ENCODE measurements at places on chromosomes 6 and 20.

DNA sequence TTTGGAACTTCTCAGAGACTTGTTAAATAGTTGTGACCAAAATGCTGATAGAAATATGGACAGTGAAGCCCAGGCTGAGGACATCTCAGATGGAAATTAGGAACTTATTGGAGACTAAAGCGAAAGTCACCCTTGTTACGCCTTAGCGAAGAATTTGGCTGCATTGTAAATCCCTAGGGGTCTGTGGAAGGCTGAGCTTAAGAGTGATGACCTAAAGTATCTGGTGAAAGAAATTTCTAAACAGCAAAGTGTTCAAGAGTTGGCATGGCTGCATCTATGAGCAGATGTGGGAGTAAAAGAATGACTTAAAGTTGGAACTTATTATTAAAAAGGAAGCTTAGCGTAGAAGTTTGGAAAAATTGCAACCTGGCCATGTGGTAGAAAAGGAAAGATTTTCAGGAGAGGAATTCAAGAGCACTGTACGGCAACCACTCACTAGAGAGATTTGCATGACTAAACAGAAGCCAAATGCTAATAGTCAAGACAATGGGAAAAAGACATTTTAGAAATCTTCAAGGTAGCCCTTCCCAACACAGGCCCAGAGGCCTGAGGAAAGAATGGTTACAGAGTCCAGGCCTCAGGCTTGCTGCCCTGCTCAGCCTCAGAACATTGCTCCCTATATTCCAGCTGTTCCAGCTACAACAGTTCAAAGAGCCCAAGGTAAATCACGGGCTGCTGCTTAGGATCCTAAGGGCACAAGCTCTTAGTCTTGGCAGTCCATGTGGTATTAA is 61.6 kb upstream of the TNFRSF21 start:
- DNase-seq = no peak

- no peak for DNase-seq
These were observed 8.8 kb upstream of the BTN3A3 start for GRCh38 chr6:26431258-26432172.

DNA sequence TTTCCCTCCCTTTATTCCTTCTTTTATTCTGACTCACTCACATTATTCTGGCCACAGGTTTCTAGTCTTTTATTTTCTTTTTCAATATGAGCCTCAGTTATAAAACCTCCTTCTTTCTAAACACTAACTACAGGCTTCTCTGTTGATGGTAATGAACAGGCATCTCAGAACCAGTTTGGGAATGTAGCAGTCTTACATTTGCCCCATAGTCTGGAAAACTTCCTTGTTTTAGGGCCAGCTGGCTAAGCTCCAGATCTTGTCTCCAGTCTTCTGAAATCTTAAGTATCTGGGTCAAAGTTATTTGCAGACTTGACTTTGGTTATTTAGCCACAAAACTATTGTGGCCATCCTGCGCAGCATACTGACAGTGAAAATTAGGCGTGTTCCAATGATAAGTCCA is 97.0 kb upstream of the MAN1A1 start:
- no peak for DNase-seq

- DNase-seq = no peak
These were observed 57.1 kb upstream of the RBM24 start for GRCh38 chr6:17224056-17224455.

- no peak for DNase-seq
These were observed 105.4 kb downstream of the NCOA3 start for GRCh38 chr20:47606983-47607613.

GRCh38 chr20:41571006-41571405 is 47.2 kb downstream of the CHD6 start:
- DNase-seq = no peak

- no peak for DNase-seq
These were observed 6.9 kb upstream of the RPS6KA2 start for GRCh38 chr6:166633732-166634535.

- no peak for DNase-seq
These were observed 27.4 kb upstream of the SIM1 start for GRCh38 chr6:100491952-100492670.

GRCh38 chr20:36308353-36308752 is 2.2 kb downstream of the DLGAP4 start:
- no peak for DNase-seq

DNA sequence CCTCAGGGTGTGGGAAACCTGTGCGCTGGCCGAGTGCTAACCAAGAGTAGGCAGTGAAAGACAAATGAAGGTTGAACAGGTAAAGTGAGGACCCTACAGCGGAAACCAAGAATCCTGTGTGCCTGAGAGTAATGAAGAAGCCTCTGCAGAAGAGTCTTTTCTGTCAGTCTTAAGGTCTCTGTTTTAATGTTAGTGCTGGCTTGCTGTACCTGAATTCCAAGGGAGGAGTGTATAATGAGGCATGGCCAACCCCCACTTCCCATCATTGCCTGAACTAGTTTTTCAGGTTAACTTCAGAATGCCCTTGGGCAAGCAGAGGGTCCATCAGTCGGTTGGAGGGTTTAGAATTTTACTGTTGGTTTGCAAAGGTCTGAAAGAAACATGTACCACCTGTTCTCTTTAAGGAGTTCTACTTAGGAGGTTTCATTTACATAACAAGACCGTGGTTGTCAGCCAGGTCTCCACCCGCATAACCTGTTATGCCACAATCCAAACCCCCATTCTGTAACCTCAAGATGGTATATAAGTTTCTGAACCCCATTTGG is 589 bp upstream of the PDCD2 start:
- DNase-seq = peak; percentile 15

GRCh38 chr6:138655828-138656227 is 117.7 kb upstream of the CCDC28A start:
- no peak for DNase-seq

DNA sequence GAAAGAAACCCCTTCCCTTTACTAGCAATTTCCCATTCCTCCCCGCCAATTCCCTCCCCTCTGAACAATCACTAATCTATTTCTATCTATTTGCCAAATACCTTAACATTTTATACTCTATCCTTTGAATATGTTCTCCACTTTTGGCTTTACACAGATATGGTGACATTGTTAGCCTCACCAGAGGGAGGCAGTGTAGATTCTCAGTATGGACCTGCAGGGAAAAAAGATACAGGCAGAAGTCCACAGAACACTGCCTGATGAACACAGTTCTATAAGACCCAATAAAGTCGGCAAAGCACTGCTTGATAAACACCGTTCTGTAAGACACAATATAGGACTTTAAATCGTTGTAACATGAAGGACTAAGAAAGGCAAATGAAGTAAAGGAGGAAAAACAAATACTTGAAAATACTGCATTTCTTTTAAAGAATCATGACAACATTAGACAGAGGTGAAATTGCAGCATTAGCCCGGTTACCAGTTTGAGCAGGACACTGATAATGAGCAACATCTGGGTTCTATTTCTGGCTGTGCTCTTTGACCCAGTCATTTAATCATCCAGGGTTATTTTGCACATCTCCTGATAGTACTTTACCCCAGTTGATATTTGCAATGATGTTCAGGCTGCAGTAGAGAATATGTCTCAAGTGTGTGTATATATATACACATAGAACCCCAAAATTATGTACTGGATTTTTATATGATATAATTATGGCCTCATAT is 296.8 kb downstream of the UTRN start:
- DNase-seq = peak; percentile 13

GRCh38 chr6:39361657-39362486 is 39.4 kb upstream of the KCNK16 start:
- DNase-seq = peak; percentile 83

DNA sequence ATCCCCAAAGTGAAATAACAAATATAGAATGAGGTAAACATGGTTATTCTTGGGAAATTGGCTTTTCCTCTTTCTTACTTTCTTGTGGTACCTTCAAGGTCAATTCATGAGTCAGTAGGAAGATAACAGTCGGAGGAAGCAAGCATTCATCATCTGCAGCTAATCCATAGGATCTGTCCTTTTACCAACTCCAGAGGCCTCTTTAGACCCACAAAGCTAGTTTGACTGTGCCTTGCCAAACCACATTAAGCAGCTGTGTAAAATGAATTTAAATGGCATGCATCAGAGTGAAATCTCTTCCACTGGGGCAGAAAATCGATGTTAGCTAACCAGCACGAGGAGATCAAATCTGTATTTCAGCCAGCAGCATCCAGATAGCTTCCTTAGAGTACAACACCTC is 171.3 kb downstream of the TMEM242 start:
- DNase-seq = no peak

DNA sequence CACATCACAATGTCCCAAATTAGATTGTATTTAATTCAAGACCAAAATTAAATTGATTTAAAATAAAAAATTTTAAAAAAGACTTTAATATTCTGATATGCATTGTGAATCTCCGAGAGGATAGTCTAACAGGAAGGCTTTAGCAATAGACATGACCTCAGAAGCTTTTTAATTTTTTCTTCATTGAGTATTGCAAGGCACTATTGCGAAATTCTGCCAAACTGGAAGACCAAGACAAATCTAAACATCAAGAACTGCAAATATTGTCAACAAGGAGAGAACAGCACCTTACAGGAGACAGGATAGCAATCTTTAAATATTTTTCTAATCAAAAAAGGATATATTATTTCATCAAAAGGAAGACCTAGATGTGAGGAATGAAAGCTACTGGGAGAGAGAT is 56.9 kb downstream of the BMP5 start:
- DNase-seq = no peak

DNA sequence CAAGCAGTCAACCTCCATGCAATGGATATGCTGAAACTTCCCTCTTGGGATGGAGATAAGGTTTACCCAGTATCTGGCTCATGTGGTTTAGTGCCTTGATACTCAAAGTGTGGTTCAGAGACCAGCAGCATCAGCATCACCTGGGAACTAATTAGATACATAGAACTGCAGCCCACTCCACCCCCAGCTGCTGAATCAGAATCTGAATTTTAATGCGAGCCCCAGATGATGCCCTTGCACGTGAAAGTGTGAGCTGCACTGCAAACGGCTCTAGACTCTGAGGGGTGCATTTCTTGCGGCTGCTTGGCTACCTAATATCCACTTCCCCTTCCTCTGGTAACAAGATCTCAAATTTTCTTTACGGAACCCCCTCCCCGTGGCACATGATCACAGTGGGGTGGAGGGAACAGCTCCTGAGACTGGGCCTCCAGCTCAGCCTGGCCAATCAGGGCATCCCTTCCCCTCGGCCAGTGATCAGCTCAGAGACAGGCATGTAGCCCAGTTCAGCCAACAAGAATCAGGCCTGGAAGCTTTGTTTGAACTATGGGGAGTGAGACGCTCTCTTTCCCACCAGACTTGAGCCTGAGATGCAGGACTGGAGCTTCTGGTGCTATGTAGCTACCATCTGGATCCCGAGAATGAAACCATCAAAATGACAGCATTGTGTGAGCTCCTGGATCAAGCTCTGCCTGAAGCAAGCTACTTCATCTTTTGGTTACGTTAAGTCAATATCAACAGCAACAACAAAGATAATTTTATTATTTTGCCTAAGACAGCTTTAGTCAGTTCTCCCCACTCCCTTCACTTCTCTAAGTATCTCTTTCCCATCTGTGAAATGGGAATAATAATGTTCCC is 12.8 kb downstream of the KCNK15 start:
- DNase-seq = no peak

DNA sequence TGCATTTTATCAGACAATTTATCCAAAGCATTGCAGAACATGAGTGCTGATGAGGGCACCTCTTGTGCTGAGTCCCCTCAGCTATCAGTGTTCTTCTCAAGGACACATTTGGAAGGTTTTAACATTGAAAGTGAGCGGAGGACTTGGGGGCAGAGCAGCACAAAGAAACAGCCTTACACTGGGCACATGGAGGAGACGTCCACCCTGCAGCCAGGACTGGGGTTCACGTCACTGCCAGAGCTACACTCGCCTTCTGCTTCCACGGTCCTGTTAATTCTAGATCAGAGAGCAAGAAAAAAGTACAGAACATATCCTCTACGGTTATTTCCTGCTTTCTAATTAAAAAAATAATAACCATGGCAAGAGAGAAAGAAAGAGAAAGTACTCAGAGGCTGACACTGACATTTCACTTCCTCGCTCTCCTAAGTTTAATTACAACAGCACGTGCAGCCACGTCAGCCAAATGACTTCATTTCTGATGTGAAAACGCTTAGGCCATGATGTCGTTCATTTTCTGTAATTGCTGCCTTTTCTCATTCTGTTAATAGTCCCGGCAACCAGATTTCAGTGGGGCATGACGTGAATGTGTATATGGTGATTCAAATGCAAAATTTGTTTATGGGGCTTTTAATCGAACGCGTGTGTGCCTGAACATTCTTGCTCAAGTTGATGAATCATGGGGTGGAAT is 5.1 kb downstream of the PRND start:
- no peak for DNase-seq

DNA sequence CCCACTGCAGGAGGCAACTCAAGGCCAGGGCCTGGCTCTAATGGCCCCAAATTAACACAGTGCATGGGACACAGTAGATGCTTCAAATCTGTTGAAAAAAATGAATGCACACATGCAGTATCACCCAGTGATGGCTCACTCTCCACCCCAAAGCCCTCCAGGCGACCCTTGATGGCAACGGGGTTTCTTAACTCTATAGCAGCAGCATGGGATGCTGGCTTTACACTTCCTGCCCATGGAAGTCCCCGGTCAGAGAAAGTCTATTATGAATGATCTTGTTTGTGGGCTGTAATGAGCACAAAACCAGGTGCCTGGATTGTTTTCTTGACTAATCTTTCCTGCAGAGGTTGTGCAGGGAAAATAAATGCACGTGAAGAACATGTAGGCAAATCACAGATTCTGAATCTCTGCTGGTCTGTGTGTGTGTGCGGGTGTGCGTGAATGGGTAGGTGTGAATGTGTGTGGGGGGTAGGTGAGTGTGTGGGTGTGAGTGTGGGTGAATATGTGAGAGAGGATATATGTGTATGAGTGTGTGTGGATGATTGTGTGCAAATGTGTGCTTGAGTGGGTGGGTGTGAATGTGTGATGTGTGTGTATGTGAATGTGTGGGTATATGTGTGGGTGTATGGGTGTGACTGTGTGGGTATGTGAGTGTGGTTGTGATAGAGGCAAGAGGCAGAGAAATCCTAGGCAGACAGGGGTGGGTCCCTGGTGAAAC is 60.1 kb upstream of the MLN start:
- DNase-seq = no peak

DNA sequence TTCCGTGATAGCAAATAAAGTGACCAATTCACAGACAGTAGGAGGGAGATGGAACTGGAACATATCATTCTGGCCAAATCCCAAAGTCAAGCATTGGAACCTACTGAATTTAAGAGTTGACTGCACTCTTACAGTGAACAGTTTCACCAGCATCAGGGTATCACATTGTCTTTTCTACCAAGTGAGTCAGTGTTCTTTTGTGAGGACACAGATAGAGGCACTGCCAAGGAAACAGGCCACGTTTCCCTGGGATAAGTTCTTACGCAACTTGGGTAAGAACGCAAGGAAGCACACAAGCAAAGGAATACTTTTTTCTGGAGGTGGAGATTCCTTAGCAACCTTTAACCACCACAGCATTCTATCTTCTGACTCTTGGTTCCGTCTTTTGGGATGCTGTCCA is 28.6 kb upstream of the ENPP5 start:
- DNase-seq = no peak

- DNase-seq = no peak
These were observed 108.6 kb downstream of the CHD6 start for GRCh38 chr20:41509316-41510200.

Data from WTC11 (cell line).